ENCODE measurements at places on chromosomes 3 and 15.

GRCh38 chr3:86420990-86421739 is 569.8 kb downstream of the VGLL3 start:
- no peak for DNase-seq

DNA sequence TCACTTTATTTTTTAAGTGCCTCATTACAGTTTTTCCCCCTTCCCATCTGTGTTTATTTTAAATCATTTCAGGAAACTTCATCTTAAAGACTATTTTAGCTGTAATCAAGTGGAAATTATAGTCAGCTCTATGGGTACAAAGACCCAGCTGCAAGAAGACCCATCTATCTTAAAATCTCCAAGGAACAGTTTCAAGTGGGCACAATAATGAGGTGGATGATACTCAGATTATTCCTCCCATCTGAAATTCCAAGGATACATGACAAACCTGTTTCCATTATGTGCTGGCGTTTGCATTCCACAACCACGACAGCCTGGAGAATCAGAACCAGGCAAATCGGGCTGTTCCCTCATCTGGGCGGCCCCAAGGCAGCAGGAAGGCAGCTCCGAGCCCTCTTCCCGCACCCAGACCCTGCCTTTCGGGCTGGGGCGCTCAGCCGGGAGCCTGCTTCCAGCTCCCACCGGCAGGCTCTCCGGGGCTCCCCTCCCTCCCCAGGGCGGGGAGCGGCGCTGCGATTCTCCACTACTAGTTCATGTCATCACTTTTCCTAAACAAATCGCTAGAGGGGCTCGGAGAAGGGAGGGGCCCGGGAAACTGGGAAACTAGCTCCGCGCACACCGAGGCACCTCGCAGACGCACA is at the start of gene MGLL:
Gene MGLL (minus strand): TSS at position 475 of the 641 bp plus-strand sequence. CDS start 197 bp downstream, at position 278.
- DNase-seq = peak; percentile 51

DNA sequence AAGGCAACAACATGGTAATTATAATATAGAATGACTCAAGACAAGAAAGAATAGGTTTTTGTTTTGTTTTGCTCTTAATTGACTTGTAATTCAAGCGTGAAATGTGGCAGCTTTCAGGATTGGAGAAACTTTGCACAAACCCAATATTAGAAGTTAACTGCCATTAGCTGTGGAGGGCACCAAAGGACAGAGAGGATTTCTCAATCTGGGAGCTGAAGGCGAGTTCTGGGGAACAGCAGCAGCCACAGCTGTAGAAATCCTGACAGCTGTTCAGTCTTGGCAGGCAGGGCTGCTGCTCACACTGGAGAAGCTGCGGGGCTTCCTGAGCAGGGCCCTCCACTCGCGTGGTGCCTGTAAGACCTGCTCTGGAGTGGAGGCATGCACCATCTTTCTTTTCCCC is 182.2 kb upstream of the IL12A start:
- DNase-seq = no peak

GRCh38 chr3:99175276-99175812 is 273.8 kb upstream of the DCBLD2 start:
- DNase-seq = no peak

DNA sequence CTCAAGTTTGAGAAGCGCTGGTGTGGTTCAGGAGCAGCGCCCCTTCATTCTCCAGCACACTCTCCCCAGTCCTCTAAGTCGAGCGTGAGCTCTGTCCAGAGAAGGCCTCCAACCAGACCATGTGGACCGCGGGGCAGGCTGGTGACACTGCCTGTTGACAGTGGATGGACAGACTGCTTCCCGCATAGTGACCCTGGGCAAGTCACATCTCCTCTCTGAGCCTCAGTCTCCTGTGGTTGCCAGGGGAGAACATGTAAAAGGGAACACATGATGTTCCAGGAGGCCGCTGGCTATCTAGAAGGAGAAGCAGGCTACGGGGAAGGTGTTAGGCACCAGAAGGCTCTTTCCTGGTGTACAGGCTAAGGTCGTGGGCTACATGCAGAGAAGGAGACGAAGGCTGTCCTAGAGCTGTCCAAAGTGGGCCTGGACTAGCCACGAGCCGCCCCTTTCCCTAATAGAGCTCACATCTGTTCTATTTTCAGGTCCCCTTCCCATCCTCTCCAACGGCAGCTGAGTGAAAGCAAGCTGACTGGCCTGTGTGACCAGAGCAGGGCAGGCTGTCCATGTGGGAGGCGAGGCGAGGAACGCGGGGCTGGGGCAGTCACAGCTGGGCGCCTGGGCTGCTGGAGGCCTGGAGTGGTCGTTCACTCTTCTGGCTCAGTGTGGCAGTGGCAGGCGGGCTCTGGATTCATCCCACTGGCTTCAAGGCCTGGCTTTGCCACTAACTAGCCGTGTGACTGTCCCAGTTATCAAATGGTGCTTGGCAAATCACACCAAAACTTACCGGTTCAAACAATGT is 11.1 kb downstream of the ISG20 start:
- DNase-seq = no peak

DNA sequence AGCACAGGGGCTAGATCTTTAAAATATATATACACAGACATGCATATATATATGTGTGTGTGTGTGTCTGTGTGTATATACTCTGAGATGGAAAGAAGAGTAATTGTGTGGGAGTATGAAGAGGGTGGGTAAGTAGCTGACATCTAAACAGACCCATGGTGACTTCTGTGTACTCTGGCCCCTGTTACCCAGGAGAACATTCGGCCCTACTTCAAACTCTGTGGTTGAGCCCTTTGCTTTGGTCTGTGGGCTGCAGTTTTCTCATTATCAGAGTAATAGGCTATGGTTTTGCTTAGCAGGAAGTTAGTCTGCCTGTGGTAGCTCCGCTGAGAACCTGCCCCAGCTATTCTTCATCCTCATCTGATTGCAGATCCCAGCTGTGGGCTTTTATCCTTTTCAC is 141.4 kb downstream of the RBPMS2 start:
- DNase-seq = peak; percentile 74

GRCh38 chr3:160828880-160829279 is 72.8 kb downstream of the PPM1L start:
- DNase-seq = no peak

GRCh38 chr3:58218904-58219303 is 8.1 kb upstream of the DNASE1L3 start:
- DNase-seq = no peak

- DNase-seq = no peak
These were observed 26.8 kb upstream of the NANOGP8 start for GRCh38 chr15:35111861-35112260.

GRCh38 chr15:69554279-69554961 is 101.8 kb downstream of the RPLP1 start:
- DNase-seq = no peak

DNA sequence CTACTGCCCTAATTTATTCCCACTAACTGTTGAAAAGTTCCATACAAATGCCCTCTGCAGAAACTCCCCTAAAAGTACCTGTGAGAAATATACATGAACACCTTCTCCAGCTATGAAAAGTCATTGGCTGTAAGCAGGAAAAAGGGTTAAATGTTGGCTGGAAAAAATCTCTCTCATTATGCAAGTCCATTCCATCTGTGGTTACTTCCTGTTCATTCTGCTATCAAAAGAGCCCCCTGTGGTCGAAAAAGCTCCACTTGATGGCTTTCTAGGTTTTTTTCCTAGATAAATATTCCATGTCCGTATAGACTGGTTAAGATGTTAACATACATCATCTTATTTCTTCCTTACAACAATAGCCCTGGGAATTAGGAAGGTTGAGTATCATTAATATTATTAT is 56.2 kb upstream of the AKAP13 start:
- DNase-seq = peak; percentile 33

GRCh38 chr3:149160754-149161300 is 31.4 kb downstream of the HPS3 start:
- no peak for DNase-seq

DNA sequence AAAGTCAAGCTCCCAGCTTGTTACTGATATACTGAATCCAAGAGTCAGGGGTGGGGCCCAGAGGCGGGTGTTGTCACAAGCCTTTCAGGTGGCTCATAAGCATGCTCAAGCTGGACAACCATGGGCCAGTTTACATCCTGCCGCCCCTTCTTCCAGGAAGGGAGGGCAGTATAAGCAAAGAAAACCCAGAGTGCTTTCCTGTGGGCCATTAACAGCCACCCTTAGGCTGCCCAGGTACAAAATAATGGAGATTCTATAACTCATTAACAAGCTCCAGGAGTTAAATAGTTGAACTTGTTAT is 183.2 kb downstream of the NTRK3 start:
- DNase-seq = no peak

DNA sequence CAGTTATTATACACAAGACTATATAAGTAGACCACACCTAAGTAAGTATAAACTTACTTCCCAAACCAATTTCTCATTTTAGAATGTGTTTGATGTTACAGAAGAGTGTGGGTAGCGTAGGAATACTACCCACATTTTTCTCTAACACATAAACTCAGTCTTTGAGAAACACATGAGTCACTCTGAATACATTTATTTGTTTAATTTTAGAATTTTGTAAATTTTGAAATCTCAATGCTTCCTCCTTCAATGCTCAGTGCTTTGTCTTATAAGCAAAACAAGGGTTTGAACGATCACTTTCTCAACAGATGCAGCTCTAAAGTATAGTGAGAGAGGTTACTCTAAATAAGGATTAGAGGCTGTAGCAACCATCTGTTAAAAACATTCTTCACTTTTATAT is 700.8 kb downstream of the SI start:
- DNase-seq = no peak

GRCh38 chr15:40481341-40482074 is 10.7 kb downstream of the CHST14 start:
- DNase-seq = no peak

- no peak for DNase-seq
These were observed 37.3 kb downstream of the TMOD3 start for GRCh38 chr15:51866751-51867150.

DNA sequence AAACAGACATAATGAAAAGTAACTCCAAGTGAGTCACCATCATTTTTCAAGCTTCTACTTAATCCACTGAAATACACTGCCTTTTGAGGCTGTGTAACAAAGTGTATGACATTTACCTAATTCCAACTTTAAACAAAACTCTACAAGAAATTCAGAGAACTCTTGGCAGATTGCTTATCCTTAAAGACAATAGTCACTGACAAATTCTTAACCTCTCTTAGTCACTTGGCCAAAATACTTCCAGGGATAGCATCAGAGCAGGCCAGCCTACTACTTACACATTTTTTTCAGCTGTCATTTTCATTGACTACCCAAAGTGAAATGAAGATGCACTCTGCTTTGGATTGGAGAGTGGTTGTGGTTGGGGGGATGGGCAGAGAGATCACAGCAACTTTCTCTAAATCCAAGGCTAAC is 3.6 kb downstream of the WWTR1 start:
- DNase-seq = peak; percentile 45

DNA sequence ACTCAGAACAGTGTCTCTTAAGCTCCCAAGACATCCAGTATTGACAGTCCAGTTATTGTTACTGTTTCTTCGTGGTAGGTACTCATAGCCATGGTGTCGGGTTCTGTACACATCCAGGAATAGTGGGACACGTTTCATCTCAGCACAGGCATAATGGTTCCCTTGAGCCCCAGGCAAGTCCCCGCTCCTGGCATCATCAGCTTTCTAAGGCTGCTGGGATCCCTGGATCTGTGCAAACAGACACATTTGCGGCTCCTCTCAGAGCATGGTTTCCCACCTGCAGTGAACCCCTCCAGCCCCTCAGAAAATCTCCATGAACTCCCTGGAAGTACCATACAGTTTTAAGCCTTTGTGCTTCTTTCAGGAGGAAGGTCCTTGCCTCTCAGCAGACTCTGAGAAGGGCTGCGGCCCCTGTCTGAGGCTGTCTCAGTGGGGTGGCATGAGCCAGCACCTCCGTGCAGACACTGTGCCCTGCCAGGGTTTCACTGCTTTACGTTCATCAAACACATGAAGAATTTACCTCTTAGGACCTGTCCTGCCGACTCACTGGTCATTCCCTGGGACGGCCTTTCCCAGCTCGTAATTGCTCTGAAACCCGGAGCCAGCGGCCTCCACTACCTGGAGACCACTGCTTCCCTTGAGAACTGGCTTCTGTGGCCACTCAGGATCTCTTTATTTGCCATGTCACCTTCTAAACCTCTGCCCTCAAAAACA is 124.9 kb downstream of the LRRK1 start:
- no peak for DNase-seq

- DNase-seq = no peak
These were observed 66.8 kb upstream of the XXYLT1 start for GRCh38 chr3:195337747-195338146.

- no peak for DNase-seq
These were observed 60.7 kb upstream of the TLE3 start for GRCh38 chr15:70158309-70159000.

DNA sequence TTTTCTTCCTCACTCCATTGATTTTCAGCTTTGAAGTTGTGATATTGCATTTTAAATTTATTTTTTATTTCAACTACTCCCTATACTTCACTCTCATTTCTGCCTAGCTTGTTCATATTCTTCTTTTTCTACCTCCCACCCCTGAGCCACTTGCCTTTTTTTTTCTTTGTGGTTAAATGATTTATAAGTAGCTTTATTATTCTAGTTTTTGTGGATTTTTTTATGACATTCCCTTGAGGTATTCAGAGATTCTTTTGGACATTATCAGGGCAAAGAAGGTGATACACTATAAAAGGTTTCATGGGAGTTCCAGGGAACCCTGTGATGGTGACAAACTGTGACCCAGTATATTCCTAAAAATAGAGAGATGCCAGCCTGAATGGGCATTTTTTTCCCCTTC is 3.3 kb downstream of the C15orf61 start:
- no peak for DNase-seq

DNA sequence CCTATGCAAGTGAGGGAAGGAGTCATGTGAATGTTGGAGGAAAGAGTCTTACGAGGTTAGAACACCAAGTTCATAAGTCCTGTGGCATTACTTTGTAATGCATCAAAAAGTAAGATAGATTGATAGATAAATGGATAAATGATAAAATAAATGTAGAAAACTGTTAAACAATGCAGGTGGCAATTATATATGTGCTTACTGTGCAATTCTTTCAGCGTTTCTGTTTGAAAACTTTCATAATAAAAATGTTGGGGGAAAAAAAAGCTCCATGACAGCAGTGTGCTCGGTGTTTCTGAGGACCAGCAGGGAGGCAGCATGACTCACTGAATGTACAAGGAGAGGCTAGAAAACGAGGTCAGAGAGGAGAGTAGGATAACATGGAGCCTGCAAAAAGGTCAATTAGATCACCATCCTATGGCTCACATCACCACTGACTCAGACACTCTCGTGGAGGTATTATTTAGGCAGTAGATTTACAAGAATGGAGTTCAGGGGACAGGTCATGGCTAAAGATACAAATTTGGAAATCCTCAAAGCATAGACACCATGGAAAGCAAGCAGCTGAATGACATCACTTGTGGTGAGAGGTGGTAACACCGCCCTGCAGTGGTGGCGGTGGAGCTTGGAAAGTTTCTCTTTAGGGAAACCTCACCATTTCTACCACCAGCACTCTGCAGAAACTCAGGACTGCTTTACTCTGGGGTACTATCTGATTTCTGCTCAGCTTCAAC is 219.8 kb downstream of the CTNNB1 start:
- peak; percentile 97 for DNase-seq

DNA sequence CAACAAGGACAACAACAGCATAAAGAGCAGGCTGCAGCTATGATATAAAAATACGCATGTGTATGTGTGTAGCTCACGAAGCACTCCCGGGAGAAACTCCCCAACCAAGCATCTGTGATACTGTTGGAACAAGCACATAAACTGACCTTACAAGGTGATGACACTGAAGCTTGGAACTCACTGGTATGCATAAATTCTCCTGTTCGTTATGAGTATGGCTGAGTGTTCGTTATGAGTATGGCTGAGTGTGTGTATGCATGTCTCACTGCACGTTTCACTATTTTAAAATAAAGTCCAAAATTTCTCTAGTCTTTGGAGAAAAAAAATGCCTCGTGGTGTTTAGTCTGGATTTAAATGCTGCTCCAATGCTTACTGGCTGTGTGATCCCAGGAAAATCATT is 256.8 kb downstream of the RORA start:
- DNase-seq = peak; percentile 83

GRCh38 chr3:65339192-65339740 is 651.5 kb upstream of the ADAMTS9 start:
- DNase-seq = no peak
